ENCODE measurements at places on chromosomes 6 and 20.

DNA sequence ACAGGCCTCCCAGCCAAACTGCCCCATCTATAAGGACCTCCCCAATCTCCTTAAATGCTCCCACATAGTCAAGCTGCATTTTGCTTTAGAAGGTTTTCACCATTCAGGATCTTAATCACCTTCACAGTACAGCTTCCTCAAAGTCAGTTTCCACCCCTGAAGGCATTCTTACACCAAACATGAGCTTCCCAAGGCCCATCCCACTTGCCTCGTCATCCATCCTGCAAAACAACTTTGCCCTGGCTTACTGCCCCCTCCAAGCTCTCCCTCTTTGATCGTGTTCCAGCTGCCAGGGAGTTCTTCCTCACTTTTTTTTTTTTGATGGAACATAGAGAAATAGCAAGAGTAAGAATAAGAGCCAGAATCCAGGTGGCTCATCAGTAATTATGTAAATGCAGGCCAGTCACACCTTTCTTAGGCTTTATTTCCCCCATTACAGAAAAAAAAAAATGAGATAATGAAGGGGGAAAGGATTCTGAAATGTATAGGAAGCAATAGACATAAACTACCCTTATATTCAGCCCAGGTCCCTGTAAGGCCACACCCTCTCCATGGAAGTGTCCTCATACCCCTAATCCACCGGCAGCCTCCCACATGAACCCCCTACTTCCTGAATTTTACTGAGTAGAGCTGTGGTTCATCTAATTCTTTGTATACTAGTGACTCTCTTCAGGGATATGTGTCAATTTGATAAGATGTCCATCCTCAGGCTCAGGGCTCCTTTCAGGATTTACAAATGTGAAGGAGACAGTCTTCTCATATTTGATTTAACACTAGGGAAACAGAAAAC is 12.7 kb downstream of the TRIM27 start:
- DNase-seq: no peak

- DNase-seq: no peak
These were observed 212.3 kb upstream of the PRDM1 start for GRCh38 chr6:105873799-105874198.

DNA sequence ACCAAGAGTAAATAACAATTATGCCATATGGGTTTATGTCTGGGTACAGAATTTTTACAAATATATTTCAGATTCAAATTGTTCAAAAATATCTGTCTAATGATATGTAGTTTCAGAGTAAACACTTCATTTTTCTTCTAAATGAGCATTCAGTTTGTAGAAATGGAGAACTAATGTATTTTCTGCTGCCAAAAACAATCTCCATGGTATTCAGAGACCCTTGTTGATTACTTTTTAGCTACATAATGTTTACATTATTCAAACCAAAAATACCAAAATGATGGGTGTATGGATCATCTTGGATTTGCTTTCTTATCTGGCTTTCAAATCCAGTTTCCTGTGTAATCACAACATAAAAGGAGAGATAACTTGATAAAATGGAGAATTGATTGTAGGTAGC is 576.0 kb upstream of the CDH4 start:
- DNase-seq: no peak

DNA sequence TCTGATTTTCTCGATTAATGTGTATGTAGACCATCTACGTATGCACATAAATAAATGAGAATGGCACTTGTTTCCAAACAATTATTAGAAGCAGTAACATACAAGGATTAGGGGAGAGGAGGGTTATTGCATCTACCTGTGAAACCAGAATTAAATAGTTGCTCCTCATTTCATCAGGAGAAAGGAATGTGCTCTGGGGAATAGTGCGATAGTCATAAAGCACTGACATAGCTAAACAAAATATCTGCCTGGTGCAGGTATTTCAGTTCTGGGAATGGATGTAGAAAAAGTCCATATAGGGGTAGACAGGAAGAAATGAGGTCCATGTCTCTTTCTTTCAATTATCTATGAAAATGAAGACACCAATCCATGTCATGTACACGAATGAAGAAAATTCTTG is 1.6 kb upstream of the ID4 start:
- no peak for DNase-seq

- no peak for DNase-seq
These were observed 152.5 kb downstream of the MRPL14 start for GRCh38 chr6:43974643-43975230.

GRCh38 chr20:14203657-14204056 is 133.8 kb downstream of the FLRT3 start:
- no peak for DNase-seq

DNA sequence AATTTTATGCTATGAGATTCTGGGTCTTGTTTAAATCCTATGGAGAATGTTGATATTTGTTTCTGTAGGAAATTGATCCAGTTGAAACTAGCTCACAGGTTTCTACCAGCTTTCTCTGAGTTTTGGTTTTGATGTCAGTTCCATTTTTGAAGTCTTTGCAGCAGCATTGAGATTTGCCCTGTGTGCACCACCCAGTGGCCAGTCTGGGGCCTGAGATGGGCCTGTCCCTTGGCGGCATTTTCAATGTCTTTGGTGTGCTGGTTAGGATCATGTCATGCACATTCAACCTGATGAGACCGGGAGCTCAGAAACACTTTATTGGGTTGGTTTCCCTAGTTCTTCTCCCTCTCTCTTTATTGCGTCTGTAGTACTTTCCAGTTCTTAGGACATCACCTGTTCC is 395.2 kb upstream of the MAP3K7 start:
- DNase-seq: no peak

GRCh38 chr20:59412875-59413284 is 112.5 kb downstream of the EDN3 start:
- DNase-seq: no peak

DNA sequence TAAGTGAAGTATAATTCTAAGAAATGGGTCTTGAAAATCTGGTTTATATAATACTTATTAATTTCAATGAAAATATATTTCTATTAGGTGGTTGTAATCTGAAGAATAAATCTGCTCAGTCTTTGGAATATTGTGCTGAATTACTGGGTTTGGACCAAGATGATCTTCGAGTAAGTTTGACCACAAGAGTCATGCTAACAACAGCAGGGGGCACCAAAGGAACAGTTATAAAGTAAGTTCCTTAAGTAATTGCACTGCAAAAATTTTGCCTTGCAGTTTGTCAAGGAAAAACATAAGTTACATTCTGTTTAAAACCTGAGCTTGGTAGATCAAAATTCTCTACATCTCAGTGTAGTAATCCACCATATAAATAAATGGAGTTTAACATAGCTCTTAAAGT is 106.0 kb downstream of the MYO6 start:
- peak; percentile 20 for DNase-seq

- DNase-seq: no peak
These were observed 224.3 kb upstream of the ARID1B start for GRCh38 chr6:156552849-156553248.

DNA sequence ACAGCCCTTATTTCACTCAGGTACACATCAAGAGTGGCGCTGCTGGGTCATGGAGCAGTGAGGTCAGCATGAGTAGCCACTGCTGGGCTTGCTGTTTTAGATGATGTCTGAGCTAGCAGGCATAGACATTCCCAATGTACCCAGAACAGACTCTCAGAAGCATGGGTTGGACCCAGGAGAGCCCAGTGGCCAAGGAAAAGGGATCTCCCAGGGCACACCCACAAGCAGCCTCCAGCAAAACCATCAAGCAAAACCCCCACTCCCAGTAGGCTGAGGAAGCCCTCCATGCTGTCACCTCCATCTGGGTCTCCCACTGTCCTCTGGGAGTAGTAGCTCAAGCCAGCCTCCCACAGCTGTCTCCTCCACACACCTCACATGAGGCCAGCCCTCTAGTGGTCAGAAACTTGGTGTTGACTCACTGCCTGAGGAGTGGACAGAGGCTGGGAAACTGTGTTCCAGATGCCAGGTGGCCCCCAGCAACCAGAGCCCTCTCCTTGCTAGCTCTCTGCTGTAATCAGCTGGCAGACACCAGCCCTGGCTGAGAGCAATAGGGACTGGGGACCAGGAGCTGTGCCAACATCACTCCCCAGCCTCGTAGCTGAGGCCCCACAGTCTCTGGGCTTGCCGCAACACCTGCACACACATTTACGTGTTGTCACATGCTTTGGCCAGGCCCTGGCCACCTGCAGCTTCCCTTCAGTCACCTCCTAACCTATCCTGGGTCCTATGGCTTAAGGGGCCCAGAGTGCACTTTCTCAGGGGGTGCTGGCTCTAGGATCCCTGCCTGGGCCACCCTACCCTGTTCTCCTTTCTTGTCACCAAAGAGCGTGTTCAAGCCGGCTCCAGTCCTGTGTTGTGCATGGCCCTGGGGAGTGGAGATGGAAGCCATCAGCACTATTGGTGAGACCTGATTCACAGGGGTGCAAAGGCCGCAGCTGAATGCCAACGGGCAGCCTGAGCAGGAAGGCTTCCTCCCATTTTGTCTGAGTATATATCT is 1.9 kb upstream of the AP5S1 start:
- DNase-seq: peak; percentile 30

DNA sequence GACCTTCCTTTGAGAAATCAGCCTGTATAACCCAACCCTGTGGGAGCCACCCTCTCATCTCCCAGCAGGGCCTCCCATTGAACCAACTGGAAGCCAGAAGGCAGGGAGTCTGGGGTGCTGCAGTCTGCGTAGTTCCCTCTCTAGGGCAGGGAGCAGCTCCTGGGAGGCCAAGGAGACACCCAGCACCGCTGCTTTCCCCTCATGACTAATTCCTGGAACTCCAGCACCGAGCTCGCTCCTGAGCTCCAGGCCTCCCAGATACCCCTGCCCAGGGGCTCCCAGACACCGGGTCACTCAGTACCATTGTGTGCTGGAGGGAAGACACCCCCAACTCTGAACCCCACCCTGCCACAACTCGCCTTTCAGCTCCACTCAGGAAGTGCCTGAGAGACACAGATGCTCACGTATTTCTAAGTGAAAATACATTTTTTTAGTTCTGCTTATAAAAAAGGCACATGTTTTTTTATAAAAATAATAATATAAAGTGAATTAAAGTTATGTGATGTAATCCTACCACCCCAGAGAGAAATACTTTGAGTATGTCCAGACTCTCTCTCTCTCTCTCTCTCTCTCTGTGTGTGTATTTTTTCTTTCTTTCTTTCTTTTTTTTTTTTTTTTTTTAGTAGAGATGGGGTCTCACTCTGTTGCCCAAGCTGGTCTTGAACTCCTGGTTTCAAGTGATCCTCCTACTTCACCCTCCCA is 17.5 kb downstream of the PIM1 start:
- no peak for DNase-seq

DNA sequence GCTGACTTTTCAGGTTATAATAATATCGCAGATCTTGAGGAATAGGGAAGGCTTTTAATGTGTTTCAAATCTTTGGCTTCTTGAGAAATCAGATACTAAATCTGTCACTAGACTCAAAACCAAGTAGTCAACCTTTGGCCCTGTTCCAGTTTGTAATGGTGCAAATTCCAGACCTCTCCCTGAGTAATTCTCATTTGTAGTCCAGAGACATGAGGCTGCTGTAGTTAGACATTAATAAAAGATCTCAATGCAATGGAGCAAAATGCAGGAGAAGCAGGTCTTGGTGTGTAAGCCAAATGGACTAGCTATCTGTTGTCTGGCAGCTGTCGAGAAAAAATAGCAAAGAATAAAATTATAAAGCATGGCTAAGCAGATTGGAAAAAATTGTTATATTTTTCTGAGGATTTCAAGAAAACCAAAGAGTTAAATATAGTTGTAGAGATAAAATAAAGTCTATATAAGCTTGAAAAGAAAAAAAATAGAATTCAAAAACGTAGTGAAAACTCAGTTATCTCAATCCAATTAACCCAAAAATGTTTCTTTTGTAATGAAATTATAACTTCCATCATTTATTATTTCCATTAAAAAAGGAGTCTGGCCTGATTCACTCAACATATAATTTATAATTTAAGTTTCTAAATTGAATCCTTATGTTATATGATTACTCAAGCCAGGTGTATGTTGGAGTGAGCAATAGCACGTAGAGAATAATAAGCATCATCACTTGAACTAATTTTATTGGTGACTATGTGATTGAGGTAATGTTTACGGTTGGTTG is 161.5 kb upstream of the ADGRB3 start:
- no peak for DNase-seq

- no peak for DNase-seq
These were observed 52.2 kb downstream of the EYA2 start for GRCh38 chr20:46946796-46947195.

- DNase-seq: no peak
These were observed 87.0 kb downstream of the PPP1R3G start for GRCh38 chr6:5172041-5172653.

DNA sequence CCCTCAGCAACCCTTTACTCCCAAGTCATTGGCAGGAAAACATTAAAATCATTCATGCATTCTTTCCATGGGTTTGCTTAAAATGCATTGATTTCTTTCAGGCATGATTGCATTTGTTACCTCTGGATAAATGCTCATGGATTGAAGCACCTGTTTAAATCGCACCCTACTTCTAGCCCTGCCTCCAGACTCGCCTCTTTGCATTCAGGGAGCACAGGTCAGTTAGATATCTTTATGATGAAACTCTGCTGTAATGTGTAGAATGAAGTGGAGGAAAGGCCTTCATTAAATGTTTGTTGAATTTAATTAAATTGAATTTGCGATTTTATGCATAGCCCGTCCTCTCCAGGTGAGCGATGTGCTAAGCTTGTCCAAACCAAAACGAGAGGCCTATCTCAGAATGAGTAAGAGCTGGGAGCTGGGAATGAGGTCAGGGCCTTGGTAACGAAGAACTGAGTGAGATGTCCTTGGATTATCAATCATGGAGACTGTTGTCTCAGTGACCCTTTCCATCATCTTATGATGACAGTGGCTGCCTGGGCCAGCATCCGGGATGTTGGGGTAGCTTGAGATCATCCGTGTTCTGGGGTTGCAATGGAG is 210.1 kb downstream of the SYNDIG1 start:
- DNase-seq: no peak

GRCh38 chr20:50215101-50215690 is 24.6 kb downstream of the CEBPB start:
- no peak for DNase-seq

DNA sequence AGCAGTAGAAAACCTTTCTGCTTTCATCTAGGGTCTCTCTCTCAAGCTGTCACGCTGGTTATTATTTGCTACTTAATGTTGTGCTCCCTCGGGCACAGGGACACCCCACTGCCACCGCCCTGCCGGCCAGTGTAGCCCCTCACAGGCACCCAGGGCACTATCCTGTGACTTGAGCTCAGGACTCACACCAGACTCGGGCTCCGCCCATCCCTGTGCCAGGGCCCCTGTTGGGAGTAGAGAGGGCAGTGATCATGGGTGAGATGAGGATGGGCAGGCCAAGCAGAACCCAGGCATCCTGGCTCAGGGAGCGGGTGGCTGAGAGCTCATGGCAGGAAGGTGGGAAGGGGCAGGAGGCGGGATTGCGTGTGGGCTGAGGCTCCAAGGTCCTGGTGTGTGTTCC is 371.9 kb downstream of the ZFAND3 start:
- no peak for DNase-seq
